ENCODE measurements at places on chromosomes 6 and 20. TPM values are rescaled to one million over a fixed set of nuclear protein-coding genes. Genes with fewer than 3 reads are reported as not detected.

- peak; percentile 98 for ATAC-seq
Observed at GRCh38 chr6:159941286-159942113, 27.4 kb upstream of the IGF2R start.

GRCh38 chr6:162443101-162443500, 284.5 kb downstream of the PRKN start:
- no peak for ATAC-seq

DNA sequence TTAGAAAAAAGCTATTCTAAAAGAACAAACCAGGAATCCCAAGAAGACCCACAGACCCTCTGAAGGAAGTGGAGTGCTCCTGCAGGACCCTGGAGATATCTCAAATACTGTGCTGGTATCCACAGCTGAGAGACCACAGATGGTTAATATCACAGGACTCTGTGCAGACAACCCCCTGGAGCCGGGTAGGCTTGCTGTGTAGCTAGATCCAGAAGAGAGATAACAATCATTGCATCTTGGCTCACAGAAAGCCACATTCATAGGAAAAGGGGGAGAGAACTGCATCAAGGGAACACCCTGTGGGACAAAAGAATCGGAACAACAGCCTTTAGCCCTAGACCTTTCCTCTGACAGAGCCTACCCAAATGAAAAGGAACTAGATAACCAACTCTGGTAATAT, 689.5 kb downstream of the PHF3 start:
- ATAC-seq, result no peak

CGAS gene
- 56.0 TPM for total RNA-seq

PET117 gene
- 8.4 TPM for total RNA-seq
